ENCODE measurements at places on chromosomes 4 and X.

- no peak for DNase-seq
Measured at GRCh38 chr4:163012816-163013215, 153.9 kb downstream of the NAF1 start.

DNA sequence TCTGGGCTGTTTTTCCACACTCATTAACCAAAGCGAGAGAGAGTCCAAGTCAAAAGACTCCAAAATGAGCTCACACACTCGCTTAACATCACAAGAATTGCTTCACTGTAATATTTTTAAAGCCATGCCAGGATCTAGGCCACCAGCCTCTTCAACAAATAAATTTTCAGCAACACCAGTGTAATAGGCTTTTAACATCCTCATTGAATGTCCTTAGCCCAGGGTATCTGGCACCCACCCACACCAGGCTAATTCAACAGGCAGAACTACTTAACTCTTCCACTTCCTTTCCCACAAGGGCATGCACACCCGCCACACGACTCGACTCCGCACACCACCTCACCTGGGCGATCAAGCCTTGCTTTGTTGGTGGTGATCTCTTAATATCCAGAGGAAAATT lies 34.2 kb downstream of the FAT1 start:
- DNase-seq = no peak

- no peak for DNase-seq
Measured at GRCh38 chr4:14902342-14902741, 99.9 kb upstream of the CPEB2 start.

- DNase-seq = no peak
Measured at GRCh38 chrX:119417842-119418241, 18.7 kb downstream of the SLC25A43 start.

DNA sequence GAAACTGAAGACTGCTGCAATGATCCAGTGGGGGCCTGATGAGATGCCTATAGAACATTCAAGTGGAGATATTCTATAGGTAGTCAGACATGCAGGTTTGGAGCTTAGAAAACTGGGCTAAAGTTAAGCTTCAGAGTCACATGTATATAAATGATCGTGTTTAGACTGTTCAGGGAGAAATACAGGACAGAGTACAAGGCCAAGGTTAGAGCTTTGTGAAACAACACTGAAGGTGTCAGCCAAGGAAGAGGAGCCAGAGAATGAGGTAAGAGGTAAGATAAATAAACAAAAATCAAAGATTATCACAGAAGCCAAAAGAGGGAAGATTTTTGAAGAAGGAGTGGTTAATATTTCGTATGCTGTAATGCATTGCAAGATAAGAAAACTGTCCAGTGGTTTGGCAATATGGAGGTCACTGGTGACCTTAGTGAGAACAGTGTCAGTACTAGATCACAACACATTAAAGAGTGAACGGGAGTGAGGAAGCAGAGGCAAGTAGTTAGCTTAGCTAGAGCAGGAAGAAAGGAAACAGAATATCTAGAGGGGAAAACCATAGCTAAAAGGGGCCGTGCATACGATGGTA lies 58.0 kb upstream of the KLHL13 start:
- no peak for DNase-seq

DNA sequence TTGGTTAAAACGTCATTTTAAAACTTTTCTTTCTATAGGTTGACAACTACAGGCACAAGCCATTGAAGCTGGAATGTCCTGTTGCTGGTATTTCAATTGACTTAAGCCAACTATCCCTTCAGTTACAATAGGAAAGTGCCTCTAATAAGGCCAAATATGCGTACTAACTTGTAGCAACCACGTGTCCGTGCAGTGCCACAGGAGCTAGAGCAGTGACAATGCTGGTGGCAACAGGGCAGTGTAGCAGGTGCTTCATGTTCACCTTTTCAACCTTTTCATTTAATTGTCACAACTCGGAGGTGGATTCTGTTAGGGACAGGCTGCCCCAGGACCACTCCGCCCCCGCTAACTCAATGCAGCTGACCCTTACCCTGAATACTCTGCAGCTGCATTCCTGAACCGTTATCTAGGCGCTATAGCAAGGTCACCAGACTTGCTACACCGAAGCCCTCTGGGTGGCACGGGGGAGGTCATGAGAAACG lies 37.7 kb downstream of the ERVMER34-1 start:
- DNase-seq = no peak

DNA sequence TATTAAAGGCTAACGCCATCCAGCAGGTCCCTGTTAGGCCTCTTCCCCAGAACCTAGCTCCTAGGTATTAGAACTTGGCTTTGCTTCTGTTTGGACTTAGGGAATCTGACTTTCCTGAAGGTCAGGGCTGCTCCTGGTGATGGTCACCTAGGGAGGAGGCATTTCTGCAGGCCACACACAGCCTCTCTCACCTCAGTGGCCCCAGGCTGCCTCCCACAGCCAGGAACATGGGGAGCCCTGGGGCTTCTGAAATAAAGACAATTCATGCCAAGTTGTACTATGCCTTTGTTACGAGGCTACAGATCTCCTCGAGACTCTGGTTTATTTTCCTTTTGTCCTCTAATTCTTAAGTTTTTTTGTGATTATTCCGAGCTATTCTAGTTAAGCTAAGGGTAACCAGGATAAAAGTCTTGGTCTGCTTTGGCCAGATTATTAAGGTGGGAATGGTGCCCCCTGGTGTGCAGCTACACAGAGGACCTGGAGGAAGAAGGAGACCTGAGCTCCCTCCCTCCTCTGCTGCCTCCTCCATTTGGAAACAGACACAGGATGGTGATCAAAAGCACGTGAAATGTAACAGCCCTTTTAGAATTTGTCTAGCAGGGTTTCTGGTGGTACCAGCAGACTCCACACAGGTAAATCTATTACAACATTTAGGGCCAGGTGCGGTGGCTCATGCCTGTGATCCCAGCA lies 131.0 kb downstream of the DCLK2 start:
- no peak for DNase-seq

DNA sequence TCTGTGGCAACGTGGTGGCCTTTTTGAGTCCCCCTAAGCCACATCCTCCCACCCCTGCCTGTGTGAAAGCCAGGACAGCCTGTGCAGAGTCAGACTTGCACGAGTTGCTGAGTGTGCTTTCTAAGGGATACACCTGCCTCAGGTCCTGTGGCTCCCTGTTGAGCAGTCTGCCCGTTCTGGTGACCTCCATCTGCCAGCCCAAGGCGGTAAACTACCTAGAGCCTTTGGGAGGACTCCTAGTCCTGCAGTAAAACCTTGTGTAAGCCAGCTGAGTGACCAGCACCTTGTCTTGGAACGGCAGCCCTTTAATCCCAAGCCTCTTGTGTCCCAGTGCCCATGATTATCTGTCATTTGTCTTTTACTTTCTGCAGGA lies 69.3 kb downstream of the NBDY start:
- DNase-seq = no peak

- DNase-seq = no peak
Measured at GRCh38 chr4:159229164-159229563, 126.3 kb downstream of the RAPGEF2 start.

GRCh38 chrX:130264573-130264972 lies 4.1 kb downstream of the ZNF280C start:
- no peak for DNase-seq

GRCh38 chr4:10256203-10256602 lies 139.6 kb upstream of the WDR1 start:
- no peak for DNase-seq

GRCh38 chrX:74788545-74789086 lies 136.6 kb downstream of the NEXMIF start:
- no peak for DNase-seq

DNA sequence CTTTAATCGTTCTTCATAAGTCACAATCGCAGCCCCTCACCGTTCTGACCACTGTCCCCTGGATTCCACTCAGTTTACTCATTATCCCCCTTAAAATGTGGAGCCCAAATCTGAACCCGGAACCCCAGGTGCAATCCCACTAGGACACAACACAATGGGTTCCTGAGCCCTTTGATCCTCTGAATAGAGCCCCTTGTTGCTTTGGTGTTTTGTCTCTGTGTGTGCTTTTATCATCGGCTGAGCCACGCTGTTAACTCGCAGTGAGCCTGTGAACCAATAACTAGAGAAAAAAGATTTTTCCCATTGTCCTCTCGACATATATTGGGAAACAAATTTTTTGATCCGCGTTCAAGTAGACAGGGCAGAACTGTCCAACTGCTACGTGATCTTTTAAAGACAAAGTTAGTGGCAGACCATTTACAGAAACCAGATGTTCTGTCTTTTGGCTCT lies 617 bp upstream of the PDHA1 start:
- no peak for DNase-seq

Measured in stimulated activated CD4-positive, alpha-beta T cell treated with anti-CD3 and anti-CD28 coated beads, TNF-alpha, amount 100 ng/mL, for 1 hour (primary cell).